ENCODE measurements at places on chromosomes 7 and 10.

GRCh38 chr7:66739953-66740301 is 606 bp upstream of the RABGEF1 start:
- no peak for DNase-seq

- no peak for DNase-seq
Measured at GRCh38 chr10:88804083-88804812, 1.7 kb downstream of the LIPM start.

- DNase-seq, result no peak
Measured at GRCh38 chr10:94623572-94623971, 60.0 kb upstream of the CYP2C18 start.

DNA sequence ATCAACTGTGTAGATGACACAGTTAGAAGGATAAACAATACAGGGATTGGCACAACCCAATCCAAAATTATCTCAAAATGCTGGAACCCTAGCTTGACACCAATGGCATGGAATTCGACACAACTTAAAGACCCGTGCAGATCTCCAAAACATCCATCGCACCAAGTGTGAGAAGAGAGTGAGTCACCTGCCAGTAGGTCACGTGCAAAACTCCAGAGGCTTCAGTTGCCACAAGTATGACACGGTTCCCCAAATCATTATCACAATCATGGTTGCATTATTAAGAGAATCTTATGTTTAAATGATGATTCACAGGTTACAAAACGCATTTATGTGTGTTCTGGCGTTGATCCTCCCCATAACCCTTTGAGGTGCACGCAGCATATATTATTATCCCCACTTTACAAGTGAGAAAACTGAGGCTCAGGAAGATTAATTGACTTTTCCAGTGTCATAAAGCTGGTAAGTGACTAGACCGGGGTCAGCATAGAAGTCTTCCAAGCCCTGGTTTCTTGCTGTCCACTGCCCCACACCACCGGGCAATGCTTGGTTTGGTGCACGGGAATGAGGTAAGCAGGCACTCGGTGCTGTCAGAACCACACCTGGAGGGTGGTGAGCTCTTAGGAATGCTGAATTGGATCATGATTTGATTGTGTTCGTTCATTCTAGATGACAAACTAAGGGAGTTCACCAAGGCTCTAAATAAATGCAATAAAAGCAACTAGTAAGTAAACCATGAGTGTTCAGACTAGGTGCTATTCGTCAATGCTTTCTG is 23.6 kb upstream of the STK17A start:
- no peak for DNase-seq

DNA sequence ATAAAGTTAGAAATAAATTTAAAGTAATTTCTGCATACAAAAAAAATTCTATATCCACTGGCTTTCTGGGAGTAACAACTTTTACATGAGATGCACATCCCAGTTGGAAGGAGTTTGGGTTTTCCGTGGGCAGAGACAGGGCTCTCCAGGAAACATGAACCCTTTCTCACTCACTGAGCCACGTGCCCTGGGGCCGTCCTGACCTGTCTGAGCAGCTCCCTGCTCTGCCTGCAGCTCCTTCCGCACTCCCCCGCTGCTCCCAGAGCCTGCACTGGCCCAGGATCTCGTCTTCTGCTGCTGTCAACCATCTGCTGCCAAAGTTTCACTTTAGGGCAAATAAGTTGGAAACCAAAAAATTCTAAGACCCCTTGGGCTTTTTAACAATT is 169.1 kb downstream of the DIP2C start:
- no peak for DNase-seq

DNA sequence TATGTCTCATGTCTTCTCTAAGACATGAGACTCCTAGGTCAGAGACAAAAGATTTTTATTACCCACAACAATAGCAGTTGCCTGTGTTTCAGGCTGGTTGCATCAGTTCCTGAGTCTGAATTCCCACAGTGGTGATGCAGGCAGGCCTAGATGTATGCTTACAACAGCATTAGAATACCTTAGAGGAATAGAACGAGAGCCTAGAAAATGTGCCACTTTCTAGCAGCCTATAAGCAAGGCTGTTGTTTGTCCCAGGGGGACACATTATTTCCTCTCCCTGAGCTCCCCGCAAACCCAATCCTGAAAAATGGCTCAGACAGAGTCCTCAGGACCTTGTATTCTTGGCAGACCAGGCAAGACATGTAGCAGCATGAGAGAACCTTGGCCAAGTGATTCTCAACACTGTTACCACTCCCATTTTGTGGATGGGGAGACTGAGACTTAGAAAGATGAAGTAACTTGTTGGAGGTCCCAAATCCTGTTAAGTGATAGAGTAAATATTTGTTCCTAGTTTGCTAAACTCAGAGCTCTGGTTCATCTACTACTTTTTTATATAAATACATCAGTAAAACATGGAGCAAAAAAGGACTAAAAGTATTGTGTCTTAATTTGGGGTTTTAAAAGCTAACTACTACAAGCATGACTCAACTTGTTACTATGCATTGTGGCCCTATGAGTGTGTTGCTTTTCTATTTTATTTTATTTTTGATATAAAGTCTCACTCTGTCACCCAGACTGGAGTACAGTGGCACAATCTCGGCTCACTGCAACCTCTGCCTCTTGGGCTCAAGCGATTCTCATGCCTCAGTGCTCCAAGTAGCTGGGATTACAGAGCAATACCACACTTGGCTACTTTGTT is 14.2 kb downstream of the VTI1A start:
- no peak for DNase-seq

DNA sequence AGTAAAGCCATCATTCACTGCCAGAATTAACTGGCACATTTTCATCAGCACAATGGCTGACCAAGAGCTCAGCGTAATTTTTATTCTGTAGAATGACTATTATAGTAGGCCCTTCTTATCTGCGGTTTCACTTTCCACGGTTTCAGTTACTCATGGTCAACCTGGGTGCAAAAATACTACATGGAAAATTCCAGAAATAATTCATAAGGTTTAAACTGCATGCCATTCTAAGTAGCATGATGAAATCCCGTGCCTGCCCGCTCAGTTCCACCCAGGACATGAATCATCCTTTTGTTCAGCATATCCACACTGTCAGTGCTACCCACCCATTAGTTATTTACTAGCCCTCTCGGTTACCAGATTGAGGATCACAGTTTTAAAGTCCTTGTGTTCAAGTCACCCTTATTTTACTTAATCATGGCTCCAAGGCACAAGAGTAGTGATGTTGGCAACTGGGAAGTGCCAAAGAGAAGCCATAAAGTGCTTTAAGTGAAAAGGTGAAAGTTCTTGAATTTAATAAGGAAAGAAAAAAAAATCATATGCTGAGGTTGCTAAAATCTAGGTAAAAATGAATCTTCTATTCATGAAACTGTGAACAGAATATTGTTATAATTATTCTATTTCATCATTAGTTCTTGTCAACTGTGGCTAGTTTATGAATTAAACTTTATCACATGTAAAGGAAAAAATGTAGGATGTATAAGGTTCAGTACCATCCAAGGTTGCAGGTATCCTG is 204.9 kb downstream of the DOCK4 start:
- DNase-seq, result no peak

GRCh38 chr10:88831709-88832108 is 19.9 kb downstream of the ANKRD22 start:
- DNase-seq, result no peak

DNA sequence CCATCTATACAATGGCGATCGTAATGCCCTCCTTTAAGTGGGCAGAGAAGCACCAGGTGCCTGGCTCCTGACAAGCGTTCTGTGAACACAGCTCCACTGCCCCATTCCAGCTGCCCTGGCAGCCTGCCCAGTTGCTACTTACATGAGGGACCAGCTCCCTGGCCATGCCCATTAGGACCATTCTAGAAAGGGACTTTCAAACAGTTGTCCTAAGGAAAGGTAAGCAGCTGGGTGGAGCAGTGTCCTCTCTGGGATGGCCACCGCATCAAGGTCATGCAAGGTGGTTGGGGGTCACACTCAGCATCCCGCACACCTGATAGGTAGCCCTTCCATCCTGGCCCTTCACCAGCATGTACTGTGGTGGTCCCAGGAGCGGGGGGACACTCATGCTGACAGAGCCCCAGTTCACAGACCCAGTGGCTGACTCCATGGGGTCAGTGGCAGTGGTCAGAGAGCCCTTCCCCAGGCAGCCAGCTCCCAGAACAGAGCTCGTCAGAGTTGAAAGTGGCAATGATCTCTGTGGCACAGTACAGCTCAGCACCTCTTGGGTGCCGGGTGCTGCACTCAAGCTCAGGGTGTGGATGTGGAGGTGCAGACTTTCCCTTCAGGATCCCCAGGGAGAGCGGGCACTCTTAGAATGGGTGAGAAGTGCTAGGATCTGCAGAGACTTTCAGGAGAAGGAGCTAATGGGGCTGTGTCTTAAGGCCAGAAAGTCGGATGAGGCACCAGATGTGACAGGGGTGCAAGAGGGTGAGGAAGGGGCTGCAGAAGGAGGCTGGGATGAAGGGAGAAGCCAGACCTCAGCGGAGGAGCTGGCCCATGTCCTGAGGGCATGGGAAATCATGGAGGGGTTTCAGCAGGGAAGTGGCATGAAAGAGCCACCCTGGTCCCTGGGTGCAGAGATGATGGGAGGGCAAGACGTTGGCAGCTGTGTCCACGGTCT is 10.9 kb downstream of the MMRN2 start:
- DNase-seq, result no peak
